Naive thymus-derived CD8-positive, alpha-beta T cell (primary cell): ENCODE measurements at places on chromosomes 7 and 10. TPM values are rescaled to one million over a fixed set of nuclear protein-coding genes. Genes with fewer than 3 reads are reported as not detected.

MYO3A gene
- total RNA-seq: not detected

PTTG1IP2 gene
- total RNA-seq: not detected

TSPAN12 gene
- not detected for total RNA-seq

PDK4 gene
- 2.2 TPM for total RNA-seq

- DNase-seq: no peak
Measured at GRCh38 chr10:16519250-16519907, 2.3 kb downstream of the C1QL3 start.

GRCh38 chr7:151167197-151167961 is at the start of gene GBX1:
Gene GBX1 (minus strand): TSS chr7:151167694. CDS start chr7:151167548, 146 bp downstream.
- DNase-seq: no peak

DNA sequence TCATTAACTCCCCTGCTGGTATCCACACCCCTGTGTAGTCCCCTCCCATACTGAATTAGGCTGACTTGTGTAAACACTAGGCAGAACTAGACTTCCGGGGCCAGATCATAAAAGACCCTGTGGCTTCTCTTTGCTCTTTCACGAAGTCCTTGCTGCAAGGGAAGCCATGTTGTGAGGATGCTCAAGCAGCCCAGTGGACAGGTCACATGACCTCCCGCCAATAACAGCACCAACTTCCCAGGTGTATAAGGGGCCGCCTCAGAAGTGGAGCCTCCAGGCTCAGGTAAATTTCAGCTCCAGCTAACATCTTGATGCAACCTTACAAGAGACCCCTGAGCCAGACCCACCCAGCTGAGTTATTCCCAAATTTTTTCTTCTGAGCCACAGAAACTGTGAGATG is 11.3 kb upstream of the FOXK1 start:
- no peak for DNase-seq

DNA sequence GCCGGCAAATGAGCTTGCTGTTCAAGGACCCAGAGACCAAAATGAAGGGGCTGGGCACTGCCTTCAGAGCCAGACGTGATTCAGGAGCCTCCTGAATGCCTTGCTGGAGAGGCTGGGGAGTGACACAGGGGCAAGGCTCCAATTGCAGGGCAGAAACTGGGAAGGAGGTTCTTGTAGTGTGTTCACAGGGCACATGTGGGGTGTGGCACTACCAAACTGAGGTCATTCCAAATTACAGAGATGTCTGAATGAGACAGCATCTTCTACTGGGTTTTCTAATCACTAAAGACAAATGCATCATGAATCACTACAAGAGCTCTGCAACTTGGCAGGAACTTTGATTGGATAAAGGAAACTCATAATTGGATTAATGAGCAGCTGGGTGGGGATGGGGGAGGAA is 17.8 kb downstream of the CRTAC1 start:
- DNase-seq: no peak

DNA sequence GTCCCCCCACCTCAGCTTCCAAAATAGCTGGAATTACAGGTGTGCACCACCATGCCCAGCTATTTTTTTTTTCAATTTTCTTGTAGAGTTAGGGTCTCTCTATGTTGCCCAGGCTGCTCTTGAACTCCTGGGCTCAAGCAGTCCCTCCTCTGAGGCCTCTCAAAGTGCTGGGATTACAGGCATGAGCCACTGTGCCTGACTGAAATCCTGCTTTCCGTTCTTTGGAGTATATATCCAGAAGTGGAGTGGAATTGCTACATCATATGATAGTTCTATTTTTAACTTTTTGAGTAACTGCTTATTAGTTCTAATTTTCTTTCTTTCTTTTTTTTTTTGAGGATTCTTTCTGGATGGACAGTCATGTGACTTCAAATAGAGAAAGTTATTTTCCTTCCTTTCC is 62.9 kb upstream of the ZMIZ2 start:
- DNase-seq: no peak

GRCh38 chr10:85446827-85447226 is 919.8 kb downstream of the GRID1 start:
- no peak for DNase-seq

- DNase-seq: no peak
Measured at GRCh38 chr10:110118891-110119621, 88.3 kb upstream of the MXI1 start.

GRCh38 chr10:80260295-80261243 is 28.9 kb downstream of the MAT1A start:
- peak; percentile 34 for DNase-seq

DNA sequence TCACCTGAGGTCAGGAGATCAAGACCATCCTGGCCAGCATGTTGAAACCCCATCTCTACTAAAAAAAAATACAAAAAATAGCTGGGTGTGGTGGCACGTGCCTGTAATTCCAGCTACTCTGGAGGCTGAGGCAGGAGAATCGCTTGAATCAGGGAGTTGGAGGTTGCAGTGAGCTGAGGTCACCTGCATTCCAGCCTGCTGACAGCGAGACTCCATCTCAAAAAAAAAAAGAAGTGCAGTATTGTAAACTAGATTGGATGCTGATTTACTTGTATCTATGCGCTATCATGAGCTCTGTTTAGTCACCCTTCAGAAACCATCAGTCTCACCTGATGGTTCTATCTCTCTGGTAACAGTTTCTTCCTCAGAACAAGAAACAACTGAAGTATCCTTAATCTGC is 13.8 kb downstream of the ZSCAN21 start:
- DNase-seq: no peak

GRCh38 chr10:3955493-3955892 is 170.5 kb upstream of the KLF6 start:
- no peak for DNase-seq

DNA sequence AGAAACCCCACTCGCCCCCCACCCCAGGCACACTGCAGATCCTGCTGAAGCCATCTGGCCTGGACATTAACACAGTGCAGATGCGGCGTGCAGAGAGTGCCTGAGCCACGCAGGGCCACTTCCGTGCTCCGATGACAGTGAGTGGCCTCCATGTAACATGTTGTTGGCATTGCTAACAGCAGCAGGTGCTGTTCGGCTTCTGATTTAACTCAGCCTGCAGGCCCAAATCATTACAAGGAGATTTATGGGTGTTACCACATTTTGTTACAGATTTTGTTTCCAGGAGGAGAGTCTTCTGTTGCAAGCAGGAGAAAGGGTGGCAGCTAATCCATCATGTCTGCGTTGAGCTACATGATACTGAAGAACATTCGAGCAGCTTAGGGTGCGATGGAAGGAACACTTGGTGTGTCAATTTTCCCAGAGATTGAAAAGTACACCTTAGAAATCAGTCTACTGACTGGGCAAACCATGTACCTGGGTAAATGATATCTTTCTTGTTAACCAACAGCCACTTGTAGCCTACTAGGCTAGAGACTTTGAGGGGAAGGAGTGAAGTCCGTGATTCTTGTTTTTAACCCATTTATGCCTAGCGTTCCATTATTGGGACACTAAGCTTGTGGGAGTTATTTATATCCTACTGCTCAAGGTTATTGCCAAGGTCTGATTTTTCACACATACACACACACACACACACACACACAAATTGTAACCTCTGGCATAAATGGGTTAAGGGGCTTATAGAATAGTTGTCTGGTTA is 90.0 kb downstream of the JCAD start:
- no peak for DNase-seq

GRCh38 chr10:48251525-48252353 is 22.8 kb downstream of the FRMPD2 start:
- DNase-seq: no peak
